ENCODE measurements at places on chromosomes 16 and 17.
A peak's percentile ranks its signal among the peaks of the same experiment; 100 is the strongest.

DNA sequence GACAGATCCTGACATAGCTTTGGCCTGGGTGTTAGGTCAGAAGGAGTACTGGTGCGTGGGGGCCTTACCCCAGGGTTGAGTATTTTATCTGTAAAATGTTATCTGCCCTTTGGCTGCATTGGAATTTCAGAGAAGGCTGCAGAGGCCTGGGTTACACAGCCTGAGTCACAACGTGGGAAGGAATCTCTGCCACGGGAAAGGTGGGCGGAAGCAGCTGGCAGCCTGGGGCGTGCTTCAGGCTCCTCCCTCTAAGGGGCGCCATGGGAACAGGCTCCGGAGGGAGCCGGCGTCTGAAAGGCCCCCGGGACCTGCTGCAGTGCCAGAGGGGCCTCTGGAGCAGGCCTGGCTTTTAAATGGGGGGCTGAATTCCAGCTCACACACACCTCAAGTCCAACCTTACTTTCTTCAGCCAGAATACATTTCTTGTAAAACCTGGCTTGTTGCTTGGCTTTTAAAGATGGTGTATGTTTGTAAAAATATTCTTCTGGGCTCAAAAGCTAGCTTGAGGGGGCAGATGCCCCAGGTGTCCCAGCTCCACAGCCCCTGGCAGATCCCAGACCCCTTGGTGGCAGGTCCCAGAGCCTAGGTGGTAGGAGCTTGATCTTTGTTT is 142.2 kb downstream of the RAB11FIP4 start:
- peak; percentile 87 for DNase-seq

- DNase-seq: no peak
These were observed 9.4 kb downstream of the HBQ1 start for GRCh38 chr16:189604-190186.

DNA sequence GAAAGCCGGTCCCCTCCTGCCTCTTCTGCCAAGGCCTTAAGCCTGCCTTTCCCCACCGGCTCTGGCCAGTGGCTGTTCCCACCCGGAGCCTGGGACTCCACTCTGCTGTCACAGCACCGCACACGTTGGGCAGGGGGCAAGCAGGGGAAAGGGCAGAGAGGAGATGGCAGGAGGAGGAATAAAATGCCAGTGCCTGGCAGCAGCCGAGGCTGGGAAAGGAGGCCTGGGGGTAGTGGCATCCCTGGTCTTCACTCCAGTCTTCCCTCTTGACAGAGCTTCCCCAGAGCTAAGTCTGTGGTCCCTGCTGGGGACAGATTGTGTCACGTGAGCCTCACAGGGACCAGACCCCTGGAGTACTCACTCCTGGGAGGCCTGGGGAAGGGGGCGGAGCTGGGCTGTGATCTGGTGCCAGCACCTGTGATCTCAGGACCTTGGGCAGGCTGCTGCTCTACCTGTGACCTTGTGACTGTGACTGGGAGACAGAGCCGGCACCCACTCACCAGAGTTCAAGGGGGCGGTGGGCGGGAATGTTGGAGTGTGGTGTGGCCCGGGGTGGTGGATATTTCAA is 97.2 kb upstream of the GSE1 start:
- no peak for DNase-seq

GRCh38 chr17:69358688-69359596 is 32.0 kb upstream of the ABCA5 start:
- no peak for DNase-seq

DNA sequence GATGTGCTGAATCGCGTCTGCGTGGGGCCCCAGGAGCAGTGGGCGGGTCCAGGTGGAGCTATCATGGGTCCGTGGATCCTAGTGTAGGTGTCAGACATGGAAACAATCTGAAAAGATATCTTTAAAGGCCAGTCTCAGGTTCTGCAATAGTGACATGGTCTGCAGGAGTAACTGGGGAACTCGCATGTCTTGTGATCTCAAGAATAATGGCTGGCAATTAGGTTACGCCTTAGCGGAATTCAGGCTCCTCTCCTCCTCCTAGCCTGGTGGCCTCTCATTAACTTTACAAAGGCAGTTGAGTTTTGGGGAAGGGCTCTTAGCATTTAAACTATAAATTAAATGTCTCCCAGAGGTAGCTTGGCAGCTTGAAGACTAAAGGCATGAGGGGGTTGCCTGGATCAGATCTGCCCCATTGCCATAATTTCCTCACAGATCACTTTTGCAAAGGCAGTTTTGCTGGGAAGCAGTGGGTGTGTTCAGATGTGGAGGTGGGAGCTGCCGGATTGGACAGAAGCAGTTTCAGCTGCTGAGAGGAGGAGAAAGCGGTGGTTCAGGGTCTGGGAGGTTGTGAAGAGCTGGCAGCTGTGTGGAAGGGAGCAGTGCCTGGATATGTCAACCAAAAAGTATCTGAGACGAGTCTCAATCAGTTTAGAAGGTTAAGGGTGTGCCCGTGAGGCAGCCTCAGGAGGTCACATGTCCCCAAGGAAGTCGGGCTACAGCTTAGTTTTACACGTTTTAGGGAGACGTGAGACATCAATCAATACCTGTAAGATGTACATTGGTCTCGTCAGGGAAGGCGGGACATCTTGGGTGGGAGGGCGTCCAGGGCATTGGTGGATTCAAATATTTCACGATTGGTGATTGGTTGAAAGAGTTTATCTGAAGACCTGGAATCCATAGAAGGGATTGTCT is 2.7 kb downstream of the TBCD start:
- DNase-seq: no peak

GRCh38 chr16:88454523-88454947 is 1.5 kb downstream of the ZFPM1 start:
- no peak for DNase-seq

DNA sequence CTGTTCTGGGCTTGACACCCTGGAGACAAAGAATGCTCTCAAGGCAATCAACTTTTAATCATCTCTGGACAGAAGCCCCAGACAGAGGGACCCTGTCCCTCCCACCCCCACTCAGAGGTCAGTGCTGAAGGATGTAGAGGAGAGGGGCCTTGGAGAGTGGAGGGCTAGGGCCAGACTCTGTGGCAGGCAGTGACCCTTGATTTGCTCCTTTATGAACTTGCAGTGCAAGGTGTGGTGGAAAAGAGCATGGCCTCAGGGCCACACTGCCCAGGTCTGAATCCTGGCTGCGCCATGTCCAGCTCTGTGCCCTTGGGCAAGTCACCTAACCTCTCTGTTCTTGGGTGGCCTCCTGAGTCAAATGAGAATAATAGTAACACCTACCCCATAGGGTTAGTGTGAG is 134.3 kb downstream of the TMEM132E start:
- no peak for DNase-seq

Data from AG08396 (cell line).